ENCODE measurements at places on chromosomes 2 and 18.

DNA sequence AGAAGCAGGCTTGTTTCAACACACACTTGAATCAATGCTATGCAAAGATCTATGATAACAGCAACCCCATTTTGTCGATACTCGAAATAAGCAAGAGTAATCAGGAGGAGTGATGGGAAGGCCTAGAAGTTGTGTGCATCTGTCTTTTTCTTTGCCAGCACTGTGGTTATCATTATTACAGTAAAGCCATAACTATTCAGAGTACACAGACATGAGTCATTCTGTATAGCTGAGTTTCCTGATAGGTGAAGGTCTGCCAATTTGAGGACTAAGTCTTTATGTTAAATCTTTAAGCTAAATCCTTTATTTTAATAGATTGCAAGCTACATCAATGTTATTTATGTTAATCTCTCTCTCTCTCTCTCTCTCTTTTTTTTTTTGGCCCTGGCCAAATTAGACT is 1344.4 kb upstream of the CELF4 start:
- no peak for DNase-seq

DNA sequence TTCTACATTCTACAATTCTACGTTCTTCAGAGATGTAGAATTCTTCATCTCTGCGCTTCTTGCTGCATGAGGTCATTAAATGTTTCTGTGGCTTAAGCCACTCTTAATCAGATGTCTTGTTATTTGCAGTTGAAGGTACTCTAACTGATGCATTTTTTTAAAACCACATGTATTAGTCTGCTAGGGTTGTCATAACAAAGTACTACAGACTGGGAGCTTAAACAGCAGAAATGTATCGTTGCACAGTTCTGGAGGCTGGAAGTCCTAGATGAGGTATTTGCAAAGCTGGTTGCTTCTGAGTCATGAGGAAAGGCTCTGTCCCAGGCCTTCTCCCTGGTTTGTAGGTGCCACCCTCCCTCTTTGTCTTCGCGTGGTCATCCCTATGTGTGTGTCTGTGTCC is 176.3 kb upstream of the GLI2 start:
- no peak for DNase-seq

GRCh38 chr18:61643884-61644647 is 248.7 kb downstream of the RNF152 start:
- DNase-seq = no peak

GRCh38 chr2:16251511-16252225 is 311.3 kb downstream of the MYCN start:
- DNase-seq = no peak

DNA sequence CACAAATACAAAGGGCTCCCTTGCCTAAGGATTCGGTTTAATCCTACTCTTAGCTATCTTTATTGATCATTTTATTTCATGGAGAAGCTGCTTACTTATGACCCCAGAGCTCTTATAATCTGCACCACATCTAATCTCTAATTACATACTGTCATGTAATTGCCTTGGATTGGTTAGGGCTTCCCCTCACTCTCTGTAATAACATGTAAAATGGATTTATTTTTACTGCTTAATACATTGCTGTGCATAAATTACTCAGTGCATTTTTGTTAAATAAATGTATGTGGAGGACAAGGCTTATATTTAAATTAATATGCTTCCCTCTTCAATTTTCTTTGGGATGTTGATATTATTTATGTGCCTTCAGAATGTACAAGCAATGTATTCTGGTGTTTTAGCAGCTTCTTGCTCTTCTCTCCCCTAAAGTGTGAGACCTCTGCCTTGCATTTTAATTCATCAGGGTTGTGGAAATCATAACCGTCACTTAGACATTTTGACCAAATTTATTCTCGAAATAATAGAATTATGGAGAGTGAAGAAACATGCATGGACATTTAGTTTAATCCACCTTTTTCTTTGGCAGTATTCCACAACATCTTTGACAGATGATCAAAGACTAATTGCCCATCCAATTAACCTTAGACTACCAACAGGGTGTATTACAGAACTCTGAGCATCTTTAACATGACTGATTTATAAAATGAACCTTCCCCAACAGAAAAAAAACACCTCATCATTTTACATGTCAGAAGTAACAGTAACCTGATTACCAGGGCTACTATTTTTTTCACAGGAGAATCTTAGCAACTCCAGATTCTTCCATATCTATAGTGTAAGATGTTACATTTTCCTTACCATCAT is 692.6 kb downstream of the LRRTM4 start:
- no peak for DNase-seq

DNA sequence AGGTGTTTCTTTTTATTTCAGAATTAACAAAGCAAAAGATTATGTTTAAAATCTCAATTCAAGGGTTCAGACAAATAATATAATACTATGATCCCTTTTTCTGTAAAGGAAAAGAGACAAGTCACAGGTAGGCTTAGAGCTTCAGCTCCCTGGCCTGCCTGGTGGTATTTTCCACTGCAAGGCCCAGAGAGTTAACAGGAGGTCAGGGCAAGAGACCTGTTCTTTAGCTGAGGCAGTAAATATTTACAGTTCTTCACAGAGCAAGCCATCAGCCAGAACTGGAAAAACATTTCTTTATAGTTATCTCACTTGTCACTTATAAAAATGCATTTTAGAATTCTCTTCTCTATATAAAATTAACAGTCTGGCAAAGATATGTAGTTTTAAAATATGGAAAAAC is 70.1 kb downstream of the EPG5 start:
- no peak for DNase-seq

- DNase-seq = no peak
These were observed 30.4 kb downstream of the SRSF7 start for GRCh38 chr2:38720613-38721241.

DNA sequence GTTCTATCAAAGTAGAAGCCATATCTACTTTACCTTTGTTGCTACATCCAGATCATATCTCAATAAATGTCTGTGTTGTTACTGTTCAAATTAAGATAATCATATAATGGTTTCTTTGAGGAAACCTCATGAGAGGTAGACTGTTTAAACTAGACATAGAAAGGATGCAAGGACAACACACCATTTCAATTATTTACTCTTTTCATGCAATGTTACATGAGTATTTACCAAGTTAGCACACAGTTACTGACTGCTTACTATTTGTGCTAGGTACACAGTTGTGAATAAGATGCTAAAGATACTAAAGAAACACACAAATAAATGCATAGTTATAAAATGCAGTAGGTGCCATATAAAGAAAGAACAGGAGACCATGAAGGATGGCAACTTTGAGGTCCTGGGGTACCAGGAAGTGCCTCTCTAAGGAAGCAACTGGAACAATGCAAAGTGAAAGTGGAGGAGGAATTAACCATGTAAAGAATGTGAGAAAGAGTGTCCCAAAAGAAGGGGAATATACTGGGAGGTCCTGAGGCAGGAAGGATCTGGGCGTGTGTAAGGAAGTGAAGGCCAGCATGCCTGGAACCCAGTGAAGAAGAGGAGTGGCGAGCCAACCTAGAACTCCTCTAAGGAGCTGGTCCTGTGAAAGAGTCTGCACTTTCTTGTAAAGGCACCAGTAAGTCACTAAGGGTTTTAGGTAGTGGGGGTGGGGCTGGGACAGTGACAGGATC is 39.4 kb downstream of the RBMS1 start:
- no peak for DNase-seq

- no peak for DNase-seq
These were observed 63.7 kb downstream of the BABAM2 start for GRCh38 chr2:27954221-27954673.

DNA sequence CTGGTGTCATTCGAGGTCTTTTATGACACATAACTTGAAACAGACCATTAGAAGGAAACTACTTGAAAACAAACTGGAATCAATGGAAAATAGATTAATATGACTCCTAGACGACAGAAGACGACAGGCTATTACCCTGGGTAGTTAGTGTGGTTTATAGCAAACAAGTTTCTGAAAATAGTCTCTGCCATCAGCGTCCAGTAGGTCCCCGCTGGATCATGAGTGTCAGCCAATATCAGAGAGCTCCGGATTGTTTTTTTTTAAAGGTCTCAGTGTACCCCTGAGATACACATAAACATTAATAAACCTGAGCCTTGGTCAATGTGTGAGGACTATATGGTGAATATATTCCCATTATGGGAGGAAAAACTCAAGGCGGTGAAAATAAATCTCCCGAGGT is 115.0 kb upstream of the THUMPD2 start:
- DNase-seq = no peak

DNA sequence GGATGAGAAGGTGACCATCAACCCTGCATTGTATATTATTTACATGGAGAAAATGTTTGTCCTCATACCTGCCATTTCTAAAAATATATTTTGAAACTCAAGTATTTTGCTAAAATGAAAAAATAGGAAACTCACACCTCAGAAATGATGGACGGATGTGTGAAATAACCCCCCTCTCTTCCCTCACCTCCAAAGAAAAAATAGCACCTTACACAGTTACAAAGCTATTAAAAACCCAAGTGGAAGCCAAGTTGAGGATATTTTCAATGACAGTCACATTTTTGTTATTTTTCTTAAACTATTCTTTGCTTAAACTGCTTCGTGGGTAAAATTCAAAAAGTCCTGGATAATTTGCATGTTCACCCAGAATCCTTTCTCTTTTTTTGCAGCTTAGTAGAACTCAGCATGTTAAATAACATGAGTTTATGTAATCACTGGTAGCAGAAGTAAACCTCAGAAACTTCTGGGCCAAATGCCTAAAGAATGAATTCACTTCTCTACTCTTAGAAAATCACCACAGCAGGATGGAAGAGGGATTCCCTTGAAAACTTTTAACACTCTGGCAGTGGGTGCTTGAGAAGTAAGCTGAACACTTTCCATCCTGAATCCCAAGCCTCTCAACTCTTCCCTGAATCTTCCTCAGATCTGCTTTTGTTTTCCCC is 768 bp downstream of the DSC1 start:
- DNase-seq = no peak

DNA sequence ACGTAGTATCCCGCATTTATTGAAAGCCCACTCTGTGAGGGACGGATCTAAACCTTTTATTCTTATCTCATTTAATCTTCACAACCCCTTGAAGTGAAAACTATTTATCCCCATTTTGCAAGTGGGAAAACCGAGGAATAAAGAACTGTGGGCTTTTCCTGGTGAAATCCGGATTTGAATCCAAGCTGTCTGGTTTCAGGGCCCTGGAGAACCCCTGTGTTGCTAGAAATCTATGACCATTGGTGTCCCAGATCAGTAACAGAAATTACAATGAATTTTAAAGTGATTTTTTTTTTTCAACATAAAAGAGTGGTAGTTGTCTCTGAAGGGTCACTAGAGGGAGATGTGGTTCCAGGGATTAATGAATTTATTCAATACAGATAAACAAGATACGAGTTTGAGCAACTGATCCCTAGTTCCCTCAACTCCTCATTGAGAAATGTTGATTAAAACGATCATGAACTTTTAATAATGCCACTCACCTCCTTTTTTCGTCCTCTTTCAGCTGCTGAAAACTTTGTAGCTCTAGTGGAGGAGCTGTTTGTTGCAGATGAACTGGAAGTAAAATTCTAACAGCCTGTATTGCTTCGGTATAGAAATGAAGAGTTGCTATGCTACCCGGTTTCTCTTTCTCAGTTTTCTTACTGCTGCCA is 940 bp downstream of the XRCC5 start:
- no peak for DNase-seq

DNA sequence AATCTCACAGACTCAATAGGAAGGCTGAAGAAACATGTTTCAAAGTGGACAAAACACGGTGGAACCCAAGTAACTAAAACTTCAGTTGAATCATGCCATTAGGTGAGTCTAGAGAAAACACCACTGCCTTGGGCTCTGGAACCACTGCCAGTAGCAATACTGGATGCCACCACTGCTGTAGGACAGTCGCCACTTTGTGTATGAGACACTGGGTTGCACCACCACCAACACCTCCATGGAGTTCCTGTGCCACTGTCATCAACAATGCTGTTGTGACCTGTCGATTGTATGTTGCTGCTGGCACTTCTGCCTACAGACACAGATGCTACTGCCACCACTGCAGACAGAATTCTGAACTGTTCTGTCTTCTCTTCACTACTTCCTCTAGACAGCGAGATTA is 686.7 kb downstream of the METTL4 start:
- no peak for DNase-seq

GRCh38 chr18:31498574-31499524 is 872 bp downstream of the DSG2 start:
- no peak for DNase-seq

DNA sequence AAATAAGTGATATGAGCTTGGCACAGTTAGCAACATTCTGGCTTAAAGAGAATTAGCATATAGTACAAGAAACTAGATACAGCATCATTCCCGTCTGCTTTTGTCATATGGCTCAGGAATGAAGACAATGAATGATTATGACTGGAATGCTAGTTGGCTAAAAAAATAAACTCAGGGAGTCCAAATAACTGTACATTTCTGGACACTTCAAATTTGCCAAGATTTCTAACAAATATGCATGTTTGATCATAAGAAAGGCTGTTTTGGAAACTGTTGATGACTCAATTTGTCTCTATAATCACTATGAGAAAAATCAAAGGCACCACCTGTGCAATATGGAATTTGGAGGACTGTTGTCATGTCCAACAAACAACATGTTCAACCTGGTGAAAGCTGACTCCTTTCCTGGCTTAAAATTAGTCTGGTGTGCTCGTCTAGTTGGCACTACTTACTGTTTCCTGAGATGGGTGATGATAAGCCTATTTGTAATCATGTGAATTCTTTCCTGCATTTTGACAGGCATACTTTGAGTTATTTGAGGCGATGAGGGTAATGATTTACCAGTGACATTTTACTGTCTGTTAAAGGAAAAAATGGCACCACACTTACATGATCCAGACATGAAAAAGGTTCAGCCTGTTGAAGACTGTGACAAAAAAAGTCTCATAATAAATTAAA is 133.9 kb upstream of the CDH20 start:
- no peak for DNase-seq

DNA sequence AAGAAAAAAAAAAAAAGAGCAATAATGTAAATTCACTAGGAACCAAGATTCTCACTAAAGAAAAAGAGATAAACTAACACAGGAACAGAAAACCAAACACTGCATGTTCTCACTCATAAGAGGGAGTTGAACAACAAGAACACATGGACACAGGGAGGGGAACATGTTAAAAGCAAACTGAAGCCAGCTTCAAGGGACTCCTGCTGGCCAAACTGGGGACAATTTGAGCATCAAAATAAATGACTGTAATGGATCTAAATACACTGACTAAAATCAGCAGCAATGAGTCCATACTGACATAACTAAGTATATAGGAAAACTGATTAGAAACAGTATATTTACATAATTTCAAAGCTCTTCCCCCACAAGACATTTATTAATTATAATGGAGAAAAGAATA is 73.0 kb downstream of the FARSB start:
- DNase-seq = no peak

DNA sequence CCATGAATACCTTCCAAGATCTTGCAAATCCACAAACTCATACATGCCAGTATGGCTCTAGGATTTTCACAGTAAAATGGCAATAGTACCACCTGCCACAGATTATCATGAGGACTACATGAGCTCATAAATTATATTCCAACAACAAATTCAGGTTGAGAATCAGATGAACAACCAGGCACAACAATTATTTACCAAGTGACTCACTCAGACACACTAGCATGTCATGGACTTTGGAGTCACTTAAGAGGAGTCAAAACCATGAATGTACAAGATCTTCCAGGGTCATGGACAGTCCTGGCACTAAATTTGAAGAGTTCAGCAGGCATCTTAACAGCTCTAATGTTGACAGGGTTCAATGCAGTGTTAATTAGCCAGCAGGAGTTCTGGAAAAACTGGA is 34.4 kb upstream of the BZW1 start:
- no peak for DNase-seq
